ENCODE measurements at places on chromosomes 11 and 22.

GRCh38 chr11:22460181-22460580, 122.0 kb downstream of the SLC17A6 start:
- DNase-seq, result no peak

DNA sequence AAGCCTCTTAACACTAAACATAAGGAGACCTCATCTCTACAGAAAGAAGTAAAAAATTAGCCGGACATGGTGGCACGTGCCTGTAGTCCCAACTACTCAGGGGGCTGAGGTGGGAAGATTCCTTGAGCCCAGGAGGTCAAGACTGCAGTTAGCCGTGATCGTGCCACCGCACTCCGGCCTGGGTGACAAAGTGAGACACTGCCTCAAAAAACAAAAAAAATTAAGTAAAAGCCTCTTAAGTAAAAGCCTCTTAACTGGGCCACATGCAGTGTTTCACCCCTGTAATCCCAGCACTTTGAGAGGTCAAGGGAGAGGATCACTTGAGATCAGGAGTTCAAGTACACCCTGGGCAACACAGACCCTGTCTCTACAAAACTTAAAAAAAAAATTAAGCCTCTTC, 25.7 kb downstream of the CELF1 start:
- no peak for DNase-seq

GRCh38 chr11:80698637-80699036, 1257.8 kb upstream of the TENM4 start:
- DNase-seq, result no peak

DNA sequence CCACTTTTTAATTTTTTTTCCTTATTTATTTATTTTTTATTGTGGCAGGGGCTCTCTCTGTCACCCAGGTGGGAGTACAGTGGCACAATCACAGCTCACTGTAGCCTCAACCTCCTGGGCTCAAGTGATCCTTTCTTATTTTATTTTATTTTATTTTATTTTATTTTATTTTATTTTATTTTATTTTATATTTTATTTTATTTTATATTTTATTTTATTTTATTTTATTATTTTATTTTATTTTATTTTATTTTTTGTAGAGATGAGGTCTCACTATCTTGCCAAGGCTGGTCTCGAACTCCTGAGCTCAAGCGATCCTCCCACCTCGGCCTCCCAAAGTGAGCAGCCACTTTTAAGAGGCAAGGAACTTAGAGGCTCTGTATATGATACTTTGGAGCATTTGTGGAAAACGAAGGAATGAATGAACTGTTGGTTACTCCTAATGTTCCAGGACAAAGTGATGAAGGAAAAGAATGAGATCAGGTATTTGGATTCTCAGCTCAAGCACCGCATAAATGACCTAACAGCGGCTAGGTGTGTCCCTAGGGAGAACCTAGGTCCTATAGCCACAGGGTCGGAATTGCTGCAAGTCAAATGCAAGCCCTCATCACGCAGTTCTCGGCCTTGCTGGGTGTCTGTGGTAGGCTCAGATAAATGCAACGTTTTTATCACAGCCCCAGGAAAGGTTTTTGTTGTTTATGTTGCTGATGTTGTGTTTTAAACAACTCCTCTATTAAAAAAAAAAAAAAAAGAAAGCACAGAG, 36.5 kb downstream of the ASCL2 start:
- DNase-seq, result no peak

DNA sequence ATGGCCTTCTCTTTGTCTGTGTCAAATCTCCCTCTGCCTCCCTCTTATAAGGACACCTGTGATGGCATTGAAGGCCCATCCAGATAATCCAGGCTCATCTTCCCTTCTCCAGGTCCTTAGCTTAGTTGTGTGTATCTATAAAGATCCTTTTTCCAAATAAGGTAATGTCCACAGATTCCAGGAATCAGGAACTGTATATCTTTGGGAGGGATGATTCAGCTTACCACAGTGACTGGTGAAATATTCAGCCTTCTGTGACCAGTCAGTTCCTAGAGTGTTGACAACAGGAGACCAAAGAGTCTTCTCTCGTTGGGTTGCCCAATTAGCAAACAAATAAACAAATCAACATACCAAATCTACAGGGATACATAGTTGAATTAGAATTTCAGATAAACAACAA, 175.8 kb downstream of the MPPED1 start:
- DNase-seq, result no peak

- no peak for DNase-seq
Measured at GRCh38 chr11:28017816-28018215, 90.1 kb downstream of the KIF18A start.

GRCh38 chr11:33980897-33981296, 70.6 kb upstream of the CAPRIN1 start:
- DNase-seq, result no peak

- DNase-seq, result no peak
Measured at GRCh38 chr11:96082936-96083335, 159.0 kb upstream of the MTMR2 start.

- no peak for DNase-seq
Measured at GRCh38 chr11:64694821-64695365, 28.1 kb downstream of the NRXN2 start.

- DNase-seq, result no peak
Measured at GRCh38 chr11:86957976-86958646, 2.9 kb upstream of the FZD4 start.

DNA sequence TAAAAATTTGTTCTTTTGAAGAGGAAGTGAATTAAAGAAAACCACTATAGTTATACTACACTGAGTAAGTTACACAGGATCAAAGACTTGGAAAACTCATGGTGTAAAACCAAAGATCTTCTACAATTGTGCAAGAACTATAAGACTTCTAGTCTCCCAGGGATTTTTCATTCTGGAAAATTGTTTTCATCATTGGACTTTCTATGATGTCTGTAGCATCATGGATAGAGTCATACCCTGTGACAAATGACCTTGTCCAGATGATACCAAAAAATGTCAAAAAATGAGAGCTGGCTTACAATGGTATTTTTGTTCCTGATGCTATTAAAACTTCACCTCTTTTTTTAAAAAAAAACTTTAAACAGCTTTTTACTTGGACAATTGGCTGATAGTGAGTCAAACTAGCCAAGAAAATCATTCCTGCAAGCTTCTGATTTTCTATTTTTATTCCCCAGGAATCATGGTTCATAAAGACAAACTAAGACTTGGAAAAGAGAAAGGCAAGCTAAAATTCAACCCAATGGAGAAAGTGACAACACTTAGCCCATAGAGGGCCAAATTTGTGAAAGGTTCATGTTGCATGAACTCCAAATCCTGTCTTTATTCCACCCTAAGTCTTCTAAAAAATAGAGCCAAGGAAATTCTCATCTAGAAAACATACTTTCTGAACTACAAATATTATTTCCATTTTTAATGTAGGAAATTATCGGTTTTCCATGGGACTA, 30.7 kb downstream of the ME3 start:
- no peak for DNase-seq

DNA sequence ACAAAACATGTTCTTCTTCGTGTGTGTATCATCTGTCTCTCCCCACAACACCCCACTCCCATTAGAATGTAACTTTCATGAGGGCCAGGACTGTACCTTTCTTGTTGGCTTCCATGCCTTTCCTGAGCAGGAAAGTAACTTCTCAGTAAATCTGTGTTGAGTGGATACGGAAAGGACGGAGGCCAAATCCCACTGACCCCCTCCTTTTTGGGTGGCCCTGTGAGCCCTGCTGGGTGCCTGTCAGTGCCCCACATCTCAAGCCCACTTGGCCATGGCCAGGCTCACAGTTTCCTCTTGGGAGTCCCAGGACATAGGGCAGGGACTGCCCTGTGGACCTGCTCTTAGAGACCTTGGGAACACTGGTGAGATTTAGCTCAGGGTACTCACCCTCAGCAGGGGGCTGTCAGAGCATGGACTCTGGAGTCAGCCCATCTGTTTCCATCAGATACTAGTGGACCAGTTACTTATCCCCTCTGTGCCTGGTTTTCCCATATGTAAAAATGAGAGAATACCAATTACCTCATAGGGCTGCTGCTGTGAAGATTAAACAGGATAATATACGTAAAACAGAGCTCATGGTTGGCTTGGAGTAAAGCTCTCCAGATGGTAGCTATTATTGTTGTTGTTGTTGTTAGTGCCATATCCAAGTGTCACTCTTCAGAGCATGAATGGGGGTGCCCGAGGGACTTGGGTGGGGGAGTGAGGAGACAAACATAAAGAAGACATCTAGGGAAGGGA, 1.0 kb upstream of the C11orf96 start:
- no peak for DNase-seq

DNA sequence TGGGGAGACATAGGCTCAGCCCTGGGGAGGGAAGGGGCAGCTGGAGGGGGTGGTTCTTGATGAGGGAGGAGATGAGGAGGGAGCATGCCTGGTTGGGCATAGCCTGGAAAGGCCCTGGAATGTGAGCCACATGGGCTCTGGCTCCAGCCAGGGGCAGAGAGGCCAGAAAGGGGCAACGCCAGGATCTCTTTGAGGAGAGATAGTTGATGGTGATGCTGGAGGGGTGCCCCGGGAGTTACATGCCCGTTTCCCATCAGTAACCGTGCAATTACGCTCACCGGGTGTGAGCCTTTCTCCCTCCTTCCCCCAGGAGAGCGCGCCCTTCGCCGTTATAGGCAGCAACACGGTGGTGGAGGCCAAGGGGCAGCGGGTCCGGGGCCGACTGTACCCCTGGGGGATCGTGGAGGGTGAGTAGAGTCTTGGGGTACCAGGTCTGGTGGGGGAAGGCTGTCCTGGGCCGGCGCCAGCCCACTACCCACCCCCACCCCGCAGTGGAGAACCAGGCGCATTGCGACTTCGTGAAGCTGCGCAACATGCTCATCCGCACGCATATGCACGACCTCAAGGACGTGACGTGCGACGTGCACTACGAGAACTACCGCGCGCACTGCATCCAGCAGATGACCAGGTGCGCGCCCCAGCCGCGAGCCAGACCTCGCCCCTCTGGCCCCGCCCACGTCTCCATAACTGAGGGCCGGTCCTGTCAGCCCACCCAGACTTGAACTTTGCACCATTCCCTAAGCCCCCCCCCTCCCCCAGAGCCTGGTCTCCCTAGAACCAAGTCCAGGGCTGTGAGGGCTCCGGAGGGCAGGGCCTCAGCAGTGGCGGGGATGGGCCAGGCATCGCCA, 1.8 kb upstream of the GP1BB start:
- DNase-seq, result no peak

GRCh38 chr22:24410110-24410856, 17.1 kb upstream of the ADORA2A start:
- no peak for DNase-seq

DNA sequence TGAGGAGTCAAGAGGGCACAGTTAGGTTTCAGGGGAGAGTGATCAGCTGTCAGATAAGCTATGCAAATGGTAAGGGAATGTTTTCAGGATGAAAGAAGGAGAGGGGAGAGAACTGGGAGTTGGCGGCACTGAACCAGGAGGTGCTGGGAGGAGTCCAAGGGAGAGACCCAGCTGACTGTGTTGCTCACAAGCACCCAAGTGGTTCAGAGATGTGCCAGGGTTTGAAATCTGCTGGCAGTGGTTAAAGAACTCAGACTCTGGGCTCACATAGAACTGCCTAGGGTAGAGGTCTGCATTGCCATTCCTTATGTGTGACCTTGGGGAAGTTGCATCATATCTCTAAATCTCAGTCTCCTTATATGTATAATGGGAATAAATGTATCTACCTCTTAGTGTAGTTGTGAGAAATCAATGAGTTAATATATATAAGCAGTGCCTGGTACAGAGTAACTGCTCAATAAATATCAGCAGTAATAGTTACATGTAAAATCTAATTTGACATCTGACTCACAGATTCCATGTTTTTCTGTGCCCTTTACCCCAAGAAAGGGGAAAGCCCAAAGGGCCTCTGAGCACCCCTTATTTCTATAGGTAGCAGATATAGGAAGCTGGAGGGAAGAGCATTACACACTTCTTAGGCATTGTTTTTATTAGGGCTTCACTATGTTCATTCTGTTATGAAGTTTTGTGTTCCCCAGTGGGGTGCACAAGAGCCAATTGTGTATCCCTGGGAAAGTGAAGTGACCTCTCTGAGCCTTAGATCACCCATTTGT, 66.9 kb upstream of the SESN3 start:
- DNase-seq, result no peak

- no peak for DNase-seq
Measured at GRCh38 chr11:107770551-107770951, 58.7 kb upstream of the SLN start.

DNA sequence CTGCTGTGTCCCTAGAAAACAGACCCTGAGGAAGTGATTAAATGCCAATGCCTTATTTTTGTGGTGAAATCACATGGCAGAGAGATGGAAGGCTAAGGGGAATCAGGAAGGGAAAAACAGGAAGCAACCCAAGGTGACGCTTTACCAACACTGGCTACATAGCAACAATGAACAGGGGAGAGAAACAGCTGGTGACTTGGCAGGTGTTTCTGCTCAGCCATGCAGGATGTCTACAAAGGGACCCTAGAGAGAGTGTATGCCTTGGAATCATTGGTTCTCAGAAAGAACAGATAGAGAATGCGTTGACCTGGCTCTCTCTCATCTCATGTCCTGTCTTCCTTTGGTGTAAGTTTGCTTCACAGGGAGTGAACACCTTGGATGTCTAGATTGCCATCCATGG, 911.9 kb downstream of the OPCML start:
- DNase-seq, result no peak

DNA sequence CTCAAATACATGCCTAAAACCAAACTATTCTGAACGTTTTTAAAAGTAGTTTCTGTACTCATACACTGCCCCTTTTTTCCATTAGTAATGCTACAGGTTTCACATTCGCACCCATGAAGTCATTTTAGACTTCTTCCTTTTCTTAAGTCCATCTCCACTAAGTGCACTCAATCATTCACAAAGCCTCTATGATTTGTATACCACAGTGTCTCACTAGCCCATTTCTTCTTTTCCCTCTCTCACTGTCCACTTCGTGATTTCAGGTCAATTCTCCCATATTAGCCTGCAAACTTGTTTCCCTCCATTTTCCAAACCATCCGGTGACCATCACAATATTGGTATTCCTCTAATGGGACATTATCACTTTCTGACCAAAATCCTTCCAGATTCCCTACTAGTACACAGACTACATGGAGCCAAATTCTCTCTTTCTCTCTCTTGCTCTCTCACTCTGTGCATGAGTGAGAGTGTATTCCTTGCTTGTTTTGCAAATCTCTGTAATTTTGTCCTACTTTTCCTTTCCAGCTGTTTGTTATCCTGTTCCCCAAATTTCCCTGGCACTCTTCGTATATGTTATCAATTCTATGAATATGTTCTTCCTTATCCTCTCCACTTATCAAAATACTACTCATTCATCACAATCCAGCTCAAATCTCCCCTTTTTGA, 3.4 kb upstream of the ZC3H12C start:
- no peak for DNase-seq

GRCh38 chr11:94658888-94659287, 91.7 kb downstream of the PIWIL4 start:
- DNase-seq, result no peak

DNA sequence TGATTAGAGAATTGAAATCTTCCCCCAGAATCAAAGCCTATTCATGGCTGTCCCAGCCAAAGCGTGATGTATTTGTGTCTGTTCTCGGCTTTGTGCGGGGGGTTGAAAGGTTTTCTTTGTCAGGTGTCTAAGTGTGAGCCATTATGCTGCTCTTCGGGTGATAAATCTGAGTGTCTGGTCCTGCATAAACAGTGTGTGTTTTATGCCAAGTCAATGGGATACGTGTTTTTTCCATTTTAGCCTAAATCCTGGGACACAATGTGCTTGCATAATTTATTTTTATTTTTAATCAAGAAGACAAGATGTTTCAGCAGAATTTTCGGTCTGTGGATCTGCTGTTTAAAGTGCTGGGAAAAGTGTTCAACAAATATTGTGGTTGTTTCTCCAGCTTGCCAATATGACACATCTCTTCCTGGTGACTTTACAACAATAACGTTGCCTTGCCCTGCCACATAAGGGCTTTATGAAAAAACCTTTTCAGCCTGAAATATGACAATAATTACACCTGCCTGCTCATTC, 267.8 kb downstream of the TBC1D22A start:
- no peak for DNase-seq

Measured in brain pericyte (primary cell).